AG10803 (cell line): ENCODE measurements at places on chromosomes 5 and 9.

DNA sequence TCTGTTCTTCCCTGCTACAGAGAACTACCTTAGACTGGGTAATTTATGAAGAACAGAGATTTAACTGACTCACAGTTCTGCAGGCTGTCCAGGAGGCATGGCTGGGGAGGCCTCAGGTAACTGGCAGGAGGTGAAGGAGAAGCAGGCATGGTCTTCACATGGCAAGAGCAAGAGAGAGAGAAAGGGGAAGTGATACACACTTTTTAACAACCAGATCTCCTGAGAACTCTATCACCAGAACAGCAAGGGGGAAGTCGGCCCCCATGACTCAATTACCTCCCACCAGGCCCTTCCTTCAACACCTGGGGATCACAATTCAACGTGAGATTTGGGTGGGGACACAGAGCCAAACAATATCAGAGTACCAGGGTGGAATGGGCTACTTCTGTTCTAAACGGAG, 766.8 kb downstream of the TLE1 start:
- DNase-seq = no peak

GRCh38 chr9:78004478-78005229, 27.0 kb downstream of the GNAQ start:
- DNase-seq = no peak

- DNase-seq = no peak
Measured at GRCh38 chr5:146336197-146336596, 2.4 kb upstream of the POU4F3 start.

DNA sequence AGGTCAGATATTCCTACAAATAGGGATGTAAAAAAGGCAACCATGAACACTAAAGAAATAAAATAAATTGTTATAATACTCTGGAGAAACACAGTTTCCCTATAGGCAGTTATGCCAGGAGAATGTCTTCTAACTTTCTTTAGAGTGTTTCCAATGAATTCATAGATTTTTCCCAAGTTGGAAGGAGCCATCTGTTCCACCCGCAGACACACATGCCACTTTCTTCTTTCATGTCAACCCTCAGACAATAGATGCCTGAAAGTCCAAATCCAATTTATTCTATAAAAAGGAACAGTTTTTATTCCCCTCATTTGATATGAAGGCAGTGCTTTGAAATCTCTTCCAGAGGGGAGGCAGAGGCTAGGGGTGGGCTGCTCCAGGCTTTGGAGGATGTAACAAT, 418.1 kb downstream of the ACTL7B start:
- no peak for DNase-seq

- no peak for DNase-seq
Measured at GRCh38 chr9:135344915-135345500, 134.6 kb upstream of the PPP1R26 start.

DNA sequence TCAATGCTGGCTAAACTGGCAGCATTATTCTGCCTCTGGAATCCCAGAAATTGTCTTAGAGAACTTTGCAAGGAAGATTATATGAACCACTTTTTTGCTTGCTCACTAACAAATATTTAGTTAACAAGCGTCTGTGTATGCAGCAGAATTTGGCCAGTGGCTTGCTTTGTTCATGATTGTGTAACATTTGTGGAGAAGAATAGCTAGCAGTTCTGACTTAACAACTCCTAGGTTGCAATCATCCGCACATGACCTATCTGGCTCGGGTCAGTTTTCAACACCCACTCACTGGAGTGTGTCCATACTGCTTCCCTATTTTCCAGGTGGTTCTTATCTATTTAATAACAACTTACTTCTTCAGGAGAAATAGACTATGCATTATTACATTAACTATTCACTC, 98.5 kb downstream of the SNX18 start:
- peak; percentile 95 for DNase-seq

- no peak for DNase-seq
Measured at GRCh38 chr5:138646671-138647070, 71.5 kb upstream of the HSPA9 start.

- no peak for DNase-seq
Measured at GRCh38 chr5:96426831-96427230, 6.2 kb downstream of the PCSK1 start.
